Esophagus squamous epithelium (tissue), 5 donors: ENCODE measurements at places on chromosomes 12 and 14. TPM values are rescaled to one million over a fixed set of nuclear protein-coding genes. Genes with fewer than 3 reads are reported as not detected.

- DNase-seq: no peak
- no peaks in the 10 kb centered on the region for H3K27me3 ChIP-seq
- no peaks in the 10 kb centered on the region for H3K36me3 ChIP-seq
Measured at GRCh38 chr14:56379956-56380355, 199.6 kb upstream of the TMEM260 start.

DNA sequence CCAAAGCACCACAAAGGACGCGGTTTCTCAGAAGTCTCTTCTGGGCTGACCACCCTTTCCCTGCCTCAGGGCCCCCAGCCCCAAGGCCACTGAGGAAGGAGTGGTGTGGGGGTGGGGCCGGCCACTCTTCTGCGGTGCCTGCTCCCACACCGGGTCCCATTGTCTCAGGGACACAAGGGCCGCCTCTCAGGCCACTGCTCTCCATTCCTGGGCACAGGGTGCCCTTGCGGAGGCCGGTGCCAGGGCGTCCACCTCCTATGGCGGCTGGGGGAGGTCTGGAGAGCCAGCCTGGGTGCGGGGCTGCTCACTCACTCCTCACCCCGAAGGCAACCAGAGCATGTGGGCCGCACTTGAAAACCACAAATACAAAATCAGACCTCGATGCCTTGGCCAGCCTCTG lies 44.1 kb downstream of the PRIMA1 start:
- H3K4me3 ChIP-seq: no peak overlapping the region
- no peaks in the 10 kb centered on the region for H3K36me3 ChIP-seq
- H3K27me3 ChIP-seq: no peaks in the 10 kb centered on the region
- H3K27ac ChIP-seq: peak overlapping the region; percentile 68

GRCh38 chr14:58718226-58719205 lies 80.8 kb downstream of the DACT1 start:
- H3K4me1 ChIP-seq: no peaks in the 10 kb centered on the region
- no peak overlapping the region for H3K4me3 ChIP-seq
- H3K27ac ChIP-seq: no peak overlapping the region
- no peak for DNase-seq
- H3K36me3 ChIP-seq: no peaks in the 10 kb centered on the region

DNA sequence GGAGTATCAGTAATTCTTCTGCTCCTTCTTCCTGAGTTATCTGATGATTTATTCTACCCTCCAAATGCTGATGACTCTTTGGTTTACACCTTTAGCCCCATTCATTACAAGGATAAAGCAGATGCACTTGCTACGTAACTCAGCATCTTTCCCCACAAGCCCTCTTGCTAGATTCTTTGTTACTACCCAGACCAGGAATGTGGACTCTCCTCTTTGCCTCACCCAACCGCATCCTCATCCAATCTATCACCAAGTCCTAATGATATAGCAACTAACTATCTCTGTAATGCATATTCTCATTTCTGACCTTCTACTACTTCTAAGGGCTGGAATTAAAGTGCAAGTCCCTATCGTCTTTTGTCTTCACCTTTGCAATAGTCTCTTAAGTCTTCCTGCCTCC lies 9.2 kb downstream of the KRT1 start:
- no peaks in the 10 kb centered on the region for H3K36me3 ChIP-seq
- H3K4me3 ChIP-seq: no peak overlapping the region
- no peak for DNase-seq
- peaks cover 12% of the 10 kb centered on the region for H3K27me3 ChIP-seq
- no peaks in the 10 kb centered on the region for H3K4me1 ChIP-seq
- H3K27ac ChIP-seq: no peak overlapping the region

The C12orf42 gene
- total RNA-seq: not detected

The KRT79 gene
- not detected for total RNA-seq
